Caco-2 (cell line): ENCODE measurements at places on chromosomes 2 and 18. TPM values are rescaled to one million over a fixed set of nuclear protein-coding genes. Genes with fewer than 3 reads are reported as not detected.
A peak's percentile ranks its signal among the peaks of the same experiment; 100 is the strongest.

DNA sequence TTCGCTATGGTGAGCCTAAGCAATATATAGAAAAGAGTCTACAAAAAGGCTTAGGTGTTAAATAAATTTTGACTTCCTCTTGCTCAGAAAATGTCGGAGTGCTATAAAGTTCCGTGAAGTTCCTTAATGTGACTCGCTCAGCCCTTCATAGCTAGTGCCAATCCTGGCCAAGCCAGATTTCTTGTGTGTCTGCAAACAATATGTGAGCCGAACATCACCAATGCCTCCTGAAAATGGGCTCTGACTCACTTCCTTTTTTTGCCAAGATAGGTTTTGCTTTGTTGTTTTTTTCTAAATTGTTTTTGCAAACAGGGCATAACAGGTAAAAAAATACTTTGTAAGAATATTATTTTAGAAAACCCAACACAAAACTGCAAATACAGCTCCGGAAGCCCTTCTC, 26.1 kb downstream of the CDC42EP3 start:
- no peak for DNase-seq
- H3K4me3 ChIP-seq = no peak overlapping the region
- H3K27ac ChIP-seq = no peak overlapping the region
- no peaks in the 10 kb centered on the region; the same call in 1 of the 2 replicates for H3K36me3 ChIP-seq

GRCh38 chr18:7754258-7754657, 187.1 kb downstream of the PTPRM start:
- H3K36me3 ChIP-seq = no peaks in the 10 kb centered on the region
- peaks cover 96% of the 10 kb centered on the region for H3K4me1 ChIP-seq
- peak overlapping the region; percentile 2 for H3K4me3 ChIP-seq
- H3K27me3 ChIP-seq = no peaks in the 10 kb centered on the region

DNA sequence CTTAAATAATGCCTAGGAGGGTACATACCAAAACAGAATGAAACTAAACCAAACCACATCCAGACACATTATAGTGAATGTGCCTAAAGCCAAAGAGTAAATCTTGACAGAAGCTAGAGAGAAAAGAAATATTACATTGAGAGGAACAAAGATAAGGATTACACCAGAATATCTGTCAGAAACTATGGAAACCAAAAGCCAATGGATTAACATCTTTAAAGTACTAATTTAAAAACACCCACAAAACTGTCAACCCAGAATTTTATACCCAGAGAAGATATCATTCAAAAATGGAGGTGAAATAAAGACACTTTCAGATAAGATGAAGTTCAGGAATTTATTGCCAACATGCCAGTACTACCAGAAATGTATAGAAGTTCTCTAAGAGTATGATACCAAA, 198.5 kb upstream of the ZEB2 start:
- no peaks in the 10 kb centered on the region for H3K27me3 ChIP-seq
- no peaks in the 10 kb centered on the region for H3K36me3 ChIP-seq
- no peaks in the 10 kb centered on the region for H3K4me1 ChIP-seq
- H3K4me3 ChIP-seq = no peak overlapping the region

DNA sequence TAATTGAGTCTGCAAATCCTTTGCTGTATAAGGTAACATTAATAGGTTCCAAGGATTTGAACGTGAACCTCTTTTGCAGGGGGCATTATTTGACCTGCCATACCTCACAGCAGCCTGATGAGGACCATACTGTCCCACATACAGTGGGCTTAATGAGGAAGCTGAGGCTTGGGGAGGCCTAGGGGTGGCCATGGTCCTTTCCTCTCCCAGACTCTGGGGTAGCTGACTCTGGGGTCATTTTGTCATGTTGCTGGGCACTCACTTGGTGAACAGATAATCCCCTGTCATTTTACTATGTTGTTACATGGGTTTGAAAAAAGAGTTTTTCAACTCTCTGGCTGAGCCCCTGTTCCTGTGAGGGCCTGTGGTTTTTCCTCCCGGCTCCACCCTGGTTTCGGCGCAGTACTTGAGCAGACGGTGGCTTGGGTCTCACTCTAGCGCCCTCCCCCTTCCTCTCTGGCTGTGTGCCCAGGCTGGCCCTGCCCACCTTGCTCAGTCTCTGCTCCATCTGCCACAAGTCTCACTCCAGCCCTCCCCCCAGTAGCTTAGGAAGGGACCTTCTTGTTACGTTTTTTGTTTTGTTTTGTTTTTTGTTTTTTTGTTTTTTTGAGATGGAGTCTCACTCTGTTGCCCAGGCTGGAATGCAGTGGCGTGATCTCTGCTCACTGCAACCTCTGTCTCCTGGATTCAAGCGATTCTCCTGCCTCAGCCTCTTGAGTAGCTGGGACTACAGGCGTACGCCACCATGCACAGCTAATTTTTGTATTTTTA, 21.0 kb downstream of the INPP4A start:
- no peaks in the 10 kb centered on the region for H3K36me3 ChIP-seq
- H3K27me3 ChIP-seq = no peaks in the 10 kb centered on the region
- H3K4me3 ChIP-seq = no peak overlapping the region
- no peak for DNase-seq

- H3K4me1 ChIP-seq = no peaks in the 10 kb centered on the region
- no peak for DNase-seq
- no peak overlapping the region for H3K4me3 ChIP-seq
- no peaks in the 10 kb centered on the region for H3K27me3 ChIP-seq
Measured at GRCh38 chr2:74632209-74632938, 15.8 kb downstream of the M1AP start.

DNA sequence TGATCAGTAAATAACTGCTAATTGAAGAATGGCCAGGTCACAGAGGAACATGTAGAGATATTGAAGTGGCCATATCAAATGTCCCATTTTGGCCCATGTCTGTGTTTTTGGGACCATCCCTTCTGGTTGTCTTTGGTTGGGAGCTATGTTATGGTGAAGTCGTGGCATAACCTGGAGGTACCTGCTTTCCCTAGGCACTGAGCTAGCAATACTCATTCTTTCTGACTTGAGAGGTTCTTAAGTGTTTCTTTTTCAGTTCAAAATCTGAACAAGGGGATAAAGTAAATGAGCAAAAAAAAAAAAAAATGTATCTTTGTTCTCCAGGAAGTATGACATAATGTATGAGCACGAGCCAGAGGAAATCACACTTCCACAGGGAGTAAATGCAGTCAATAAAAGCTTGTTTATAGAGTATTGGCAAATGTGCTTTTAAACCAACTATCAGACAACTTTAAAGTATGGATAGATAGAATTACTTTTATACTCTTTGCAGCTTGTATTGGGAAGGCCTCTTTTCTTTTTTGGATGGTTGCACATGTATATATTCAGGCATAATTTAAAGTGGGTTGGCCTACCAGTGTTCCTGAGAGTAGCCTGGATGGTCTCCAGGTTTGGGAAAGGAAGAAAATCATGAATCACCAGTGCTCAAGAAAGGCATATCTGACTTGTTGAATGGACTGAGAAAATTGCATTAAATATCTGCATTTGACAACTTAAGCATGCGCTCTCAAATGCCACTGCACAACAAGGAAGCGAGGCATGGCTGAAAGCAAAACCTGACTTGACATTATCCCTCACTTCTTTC, 125.0 kb downstream of the SPHKAP start:
- H3K36me3 ChIP-seq = no peaks in the 10 kb centered on the region
- DNase-seq = no peak
- no peak overlapping the region for H3K4me3 ChIP-seq
- no peak overlapping the region for H3K27ac ChIP-seq
- no peaks in the 10 kb centered on the region for H3K27me3 ChIP-seq
- H3K4me1 ChIP-seq = no peaks in the 10 kb centered on the region

GRCh38 chr2:233339427-233339826, 14.9 kb upstream of the DGKD start:
- H3K27ac ChIP-seq = no peak overlapping the region
- H3K4me3 ChIP-seq = no peak overlapping the region
- peaks cover 4% of the 10 kb centered on the region for H3K4me1 ChIP-seq
- DNase-seq = no peak

DNA sequence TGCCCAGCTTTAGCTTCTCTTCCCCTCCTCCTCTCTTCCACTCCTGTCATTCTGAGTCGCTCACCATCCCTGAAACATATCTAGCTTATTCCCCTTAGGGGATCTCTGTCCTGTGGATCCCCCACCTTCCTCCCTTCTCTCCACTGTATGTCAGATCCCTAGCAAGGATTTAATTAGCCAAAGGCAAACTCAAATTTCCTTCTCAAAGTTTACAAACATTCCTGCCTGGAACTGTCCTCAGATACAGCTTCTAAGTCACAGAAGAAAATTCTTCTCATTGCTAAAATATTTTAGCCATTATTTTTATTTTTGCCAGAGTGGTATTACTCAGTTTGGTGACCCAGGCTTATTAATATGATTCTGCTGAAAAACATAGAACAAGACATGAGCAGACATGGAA, 315.3 kb downstream of the CYP26B1 start:
- DNase-seq = no peak
- H3K27me3 ChIP-seq = no peaks in the 10 kb centered on the region; the same call in 1 of the 2 replicates
- no peak overlapping the region for H3K4me3 ChIP-seq
- 0 out of 2 replicates have a peak, but pooled peaks cover 5% of the 10 kb centered on the region for H3K4me1 ChIP-seq
- H3K36me3 ChIP-seq = no peaks in the 10 kb centered on the region

- peak overlapping the region; percentile 62 for H3K4me3 ChIP-seq
- H3K4me1 ChIP-seq = peaks cover 5% of the 10 kb centered on the region
- no peak overlapping the region for H3K27ac ChIP-seq
- no peaks in the 10 kb centered on the region for H3K36me3 ChIP-seq
- DNase-seq = peak; percentile 93
Measured at GRCh38 chr2:172103471-172104272, 972 bp upstream of the DLX2 start.

- no peak for DNase-seq
- H3K36me3 ChIP-seq = peaks cover 6% of the 10 kb centered on the region
- no peak overlapping the region for H3K4me3 ChIP-seq
- H3K27me3 ChIP-seq = no peaks in the 10 kb centered on the region; the same call in 1 of the 2 replicates
- H3K4me1 ChIP-seq = peaks cover 6% of the 10 kb centered on the region; the same call in 1 of the 2 replicates
- H3K27ac ChIP-seq = peak overlapping the region; percentile 48
Measured at GRCh38 chr2:190970873-190971506, 43.0 kb downstream of the STAT1 start.

DNA sequence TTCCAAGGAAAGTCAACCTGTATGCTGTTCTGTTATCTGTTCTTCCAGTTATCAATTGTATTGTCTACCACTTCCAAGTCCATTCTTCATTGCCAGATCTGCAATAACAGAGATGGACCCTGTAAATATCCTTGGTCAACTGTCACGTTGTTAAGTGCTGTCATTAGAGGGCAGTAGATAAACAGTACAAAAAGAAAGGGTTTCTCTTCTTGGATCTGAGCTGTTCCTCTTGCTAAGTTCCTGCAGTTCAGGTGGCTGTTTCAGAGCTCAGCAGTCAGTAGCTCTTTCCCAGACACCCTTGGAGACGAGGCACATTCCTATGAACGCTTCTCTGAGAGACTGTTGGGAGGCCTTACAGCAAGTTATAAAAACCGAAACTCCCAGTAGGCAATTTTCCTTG, 957.1 kb upstream of the CHAC2 start:
- H3K36me3 ChIP-seq = no peaks in the 10 kb centered on the region
- no peaks in the 10 kb centered on the region for H3K27me3 ChIP-seq
- no peak overlapping the region for H3K27ac ChIP-seq

- H3K27me3 ChIP-seq = no peaks in the 10 kb centered on the region
- no peak for DNase-seq
- no peaks in the 10 kb centered on the region for H3K4me1 ChIP-seq
- no peak overlapping the region for H3K4me3 ChIP-seq
- no peak overlapping the region for H3K27ac ChIP-seq
Measured at GRCh38 chr18:2147476-2148230, 423.7 kb downstream of the METTL4 start.

IL1F10 gene
- total RNA-seq = not detected in 2 replicates

ADD2 gene
- not detected in 2 replicates for total RNA-seq

CMPK2 gene
- total RNA-seq = 0.52 and 0.53 TPM in 2 replicates
